ENCODE measurements at places on chromosomes 3 and 15. TPM values are rescaled to one million over a fixed set of nuclear protein-coding genes. Genes with fewer than 3 reads are reported as not detected.

DNA sequence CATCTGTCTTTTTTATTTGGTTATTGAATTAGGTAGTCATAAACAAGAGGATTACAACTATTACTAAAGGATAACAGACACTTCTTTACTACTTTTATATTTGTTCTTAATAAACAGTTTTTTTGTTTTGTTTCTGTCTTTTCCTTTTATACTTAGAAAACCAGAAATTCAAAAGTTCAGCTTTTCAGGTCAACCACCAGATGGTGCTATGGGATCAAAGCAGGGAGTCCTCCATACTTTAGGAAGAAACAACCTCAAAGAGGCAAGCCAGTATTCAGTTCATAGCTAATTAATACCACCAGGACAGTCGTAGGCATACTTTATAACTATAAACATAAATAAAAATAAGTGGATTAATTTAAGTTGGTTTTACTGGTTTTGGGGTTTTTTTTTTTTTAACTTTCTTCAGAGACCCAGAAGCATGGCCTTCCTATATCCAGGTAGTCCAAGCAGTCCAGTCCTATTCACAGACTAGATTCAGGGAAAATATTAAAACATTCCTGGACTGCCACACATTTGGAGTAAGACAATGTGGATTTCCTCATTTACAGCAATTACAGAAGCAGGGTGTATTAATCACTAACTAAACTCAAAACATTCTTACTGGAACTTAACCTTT lies 16.0 kb upstream of the EID1 start:
- H3K27me3 ChIP-seq, result no peaks in the 10 kb centered on the region
- no peak overlapping the region for H3K27ac ChIP-seq

- DNase-seq, result peak; percentile 88
- H3K27ac ChIP-seq, result peak overlapping the region; percentile 93
- no peaks in the 10 kb centered on the region for H3K27me3 ChIP-seq
- no peaks in the 10 kb centered on the region for H3K36me3 ChIP-seq
These were observed 85.5 kb upstream of the CDV3 start for GRCh38 chr3:133487920-133488540.

DNA sequence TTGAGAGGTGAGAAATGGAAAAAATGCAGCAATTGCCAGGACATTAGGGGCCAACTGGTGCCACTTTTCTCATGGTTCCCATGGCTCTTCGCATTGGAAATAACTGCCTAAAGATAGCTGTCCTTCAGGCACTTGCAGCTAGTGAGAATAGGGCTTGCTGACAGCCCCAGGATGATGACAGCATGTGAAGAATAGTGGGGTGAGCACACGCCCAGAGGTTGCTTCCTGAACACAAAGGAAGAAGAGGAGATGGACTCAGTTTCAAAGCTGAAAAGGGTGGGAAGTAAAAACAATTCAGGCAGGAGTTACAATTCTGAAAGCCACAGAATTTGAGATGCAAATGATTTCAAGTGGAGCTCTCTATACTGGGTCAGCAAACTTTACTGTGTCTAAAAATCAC lies 45.6 kb downstream of the TNFAIP8L3 start:
- DNase-seq, result no peak
- H3K36me3 ChIP-seq, result no peaks in the 10 kb centered on the region
- H3K4me3 ChIP-seq, result no peak overlapping the region
- no peaks in the 10 kb centered on the region for H3K27me3 ChIP-seq

GRCh38 chr3:50208677-50209344 lies 3.7 kb downstream of the SLC38A3 start:
- no peaks in the 10 kb centered on the region for H3K36me3 ChIP-seq
- no peak overlapping the region for H3K4me3 ChIP-seq
- no peak overlapping the region for H3K27ac ChIP-seq
- no peaks in the 10 kb centered on the region for H3K4me1 ChIP-seq
- H3K27me3 ChIP-seq, result no peaks in the 10 kb centered on the region

GRCh38 chr15:43091859-43092258 lies 14.0 kb downstream of the UBR1 start:
- no peak overlapping the region for H3K4me3 ChIP-seq
- DNase-seq, result no peak
- no peaks in the 10 kb centered on the region for H3K27me3 ChIP-seq
- peaks cover 4% of the 10 kb centered on the region for H3K36me3 ChIP-seq
- no peak overlapping the region for H3K27ac ChIP-seq

DNA sequence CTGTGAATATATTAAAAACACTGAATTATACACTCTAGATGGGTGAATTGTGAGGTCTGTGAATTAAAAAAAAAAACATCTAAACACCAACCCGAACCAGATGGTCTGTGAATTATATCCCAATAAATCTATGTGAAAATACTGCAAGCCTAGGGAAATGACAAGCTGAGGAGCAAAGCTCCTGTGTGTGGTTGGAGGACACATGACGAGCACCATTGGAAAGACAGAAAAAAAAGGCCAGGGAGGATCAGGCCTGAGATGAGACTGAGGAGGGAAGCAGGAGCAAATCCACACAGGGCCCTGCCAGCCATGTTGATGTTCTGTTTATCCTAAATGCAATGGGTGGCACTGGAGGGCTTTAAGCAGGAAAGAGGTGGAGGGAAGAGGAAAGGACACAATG lies 200.0 kb downstream of the RORA start:
- DNase-seq, result no peak
- no peak overlapping the region for H3K4me3 ChIP-seq
- H3K36me3 ChIP-seq, result no peaks in the 10 kb centered on the region
- H3K27me3 ChIP-seq, result no peaks in the 10 kb centered on the region

- no peaks in the 10 kb centered on the region for H3K4me1 ChIP-seq
- H3K27ac ChIP-seq, result no peak overlapping the region
- H3K27me3 ChIP-seq, result no peaks in the 10 kb centered on the region
- DNase-seq, result no peak
- H3K4me3 ChIP-seq, result no peak overlapping the region
These were observed 136.5 kb downstream of the ALCAM start for GRCh38 chr3:105503191-105503593.

DNA sequence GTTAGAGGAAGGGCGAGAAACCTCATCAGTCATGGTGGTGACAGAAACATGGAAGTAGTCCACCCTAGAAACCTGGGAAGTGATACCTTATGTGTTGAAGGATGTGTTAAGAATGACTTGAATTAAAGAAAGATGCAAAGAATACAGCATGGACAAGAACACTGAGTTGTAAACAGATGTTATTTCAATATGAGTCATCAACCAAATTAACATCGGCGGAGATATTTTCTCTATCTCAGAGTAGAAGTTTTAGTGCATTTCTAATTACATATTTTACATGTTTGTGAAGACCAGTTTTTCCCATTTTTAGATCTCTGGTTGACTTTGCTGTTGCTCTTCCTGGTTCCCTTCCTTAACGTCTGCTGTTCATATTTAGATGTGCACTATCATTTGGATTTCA lies 268.8 kb upstream of the TBL1XR1 start:
- DNase-seq, result no peak
- no peak overlapping the region for H3K4me3 ChIP-seq
- H3K27me3 ChIP-seq, result no peaks in the 10 kb centered on the region
- no peak overlapping the region for H3K27ac ChIP-seq

GRCh38 chr3:72082776-72083462 lies 298.0 kb upstream of the PROK2 start:
- no peaks in the 10 kb centered on the region for H3K27me3 ChIP-seq
- no peaks in the 10 kb centered on the region for H3K36me3 ChIP-seq
- peak overlapping the region; percentile 97 for H3K27ac ChIP-seq
- H3K4me1 ChIP-seq, result peaks cover 100% of the 10 kb centered on the region
- peak; percentile 74 for DNase-seq

GRCh38 chr3:7874116-7874515 lies 627.5 kb upstream of the LMCD1 start:
- H3K4me1 ChIP-seq, result no peaks in the 10 kb centered on the region
- no peaks in the 10 kb centered on the region for H3K36me3 ChIP-seq
- H3K27ac ChIP-seq, result no peak overlapping the region

DNA sequence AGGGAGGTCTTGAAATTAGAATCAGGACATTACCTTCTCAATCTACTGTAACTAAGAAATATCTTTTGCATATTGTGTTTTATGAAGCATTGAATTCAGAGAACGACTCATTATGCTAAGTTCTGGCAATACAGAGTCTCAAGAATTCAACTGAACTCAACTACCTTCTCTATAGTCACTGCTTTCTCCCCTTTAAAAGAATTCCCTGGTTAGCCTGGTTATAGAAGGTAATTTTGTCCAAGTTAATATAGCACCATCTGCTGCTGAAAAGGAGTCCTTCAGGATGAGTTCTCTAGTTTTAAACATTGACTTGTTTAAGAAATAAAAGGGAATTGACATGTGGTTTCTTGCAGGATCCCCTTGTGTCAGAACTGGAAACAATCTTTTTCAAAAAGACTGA lies 60.2 kb downstream of the IL16 start:
- no peak for DNase-seq
- no peaks in the 10 kb centered on the region for H3K27me3 ChIP-seq
- H3K4me1 ChIP-seq, result no peaks in the 10 kb centered on the region

DNA sequence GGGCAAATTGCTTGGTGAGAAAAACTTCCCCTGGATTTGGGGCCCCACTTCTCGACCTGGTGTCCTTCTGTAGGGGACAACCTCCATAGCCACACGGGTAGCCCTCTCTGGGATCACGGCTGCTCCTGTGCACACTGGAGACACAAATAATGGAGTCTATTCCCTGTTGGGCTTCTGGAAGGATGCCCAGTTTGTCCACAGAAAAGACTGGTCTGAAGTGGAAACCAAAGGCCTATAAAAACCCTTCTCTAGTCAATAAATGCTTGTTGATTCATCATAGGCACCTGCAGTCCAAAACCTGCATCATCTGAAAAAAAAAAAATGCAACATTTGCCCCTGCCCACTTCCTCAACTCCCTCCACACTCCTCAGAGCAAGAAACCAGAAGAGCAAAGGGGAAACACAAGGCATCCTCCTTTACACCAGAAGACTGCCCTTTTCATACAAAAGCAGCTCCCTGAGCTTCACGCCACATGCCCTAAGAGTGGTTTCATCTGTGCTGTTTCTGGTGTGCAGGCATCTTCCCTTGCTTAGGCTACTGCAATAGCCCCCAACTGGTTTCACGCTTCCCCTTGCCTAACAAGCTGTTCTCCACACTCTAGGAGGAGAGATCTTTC lies 36.3 kb downstream of the SRGAP3 start:
- no peak for DNase-seq
- H3K27me3 ChIP-seq, result no peaks in the 10 kb centered on the region
- H3K36me3 ChIP-seq, result no peaks in the 10 kb centered on the region
- no peak overlapping the region for H3K27ac ChIP-seq

GRCh38 chr3:147191795-147192385 lies 214.5 kb downstream of the ZIC4 start:
- no peak overlapping the region for H3K27ac ChIP-seq
- no peaks in the 10 kb centered on the region for H3K27me3 ChIP-seq
- no peaks in the 10 kb centered on the region for H3K36me3 ChIP-seq
- H3K4me1 ChIP-seq, result no peaks in the 10 kb centered on the region
- DNase-seq, result peak; percentile 76

Gene TMEM108
- total RNA-seq, result not detected

Gene CACNA2D2
- total RNA-seq, result not detected

Gene A4GNT
- total RNA-seq, result not detected

Gene CASR
- not detected for total RNA-seq

Gene DHFR2
- 5.6 TPM for total RNA-seq

Gene PRICKLE2
- not detected for total RNA-seq

Gene GOLGA6L10
- total RNA-seq, result 2.0 TPM

Gene WNT5A
- total RNA-seq, result 55.8 TPM

Gene PSMA4
- 137 TPM for total RNA-seq

Gene NDUFAF3
- total RNA-seq, result 228 TPM

Gene TTLL13
- total RNA-seq, result not detected

Gene MYRIP
- 36.1 TPM for total RNA-seq

Gene LDHAL6B
- not detected for total RNA-seq
